Naive thymus-derived CD4-positive, alpha-beta T cell (primary cell): ENCODE measurements at places on chromosomes 12 and 14.

DNA sequence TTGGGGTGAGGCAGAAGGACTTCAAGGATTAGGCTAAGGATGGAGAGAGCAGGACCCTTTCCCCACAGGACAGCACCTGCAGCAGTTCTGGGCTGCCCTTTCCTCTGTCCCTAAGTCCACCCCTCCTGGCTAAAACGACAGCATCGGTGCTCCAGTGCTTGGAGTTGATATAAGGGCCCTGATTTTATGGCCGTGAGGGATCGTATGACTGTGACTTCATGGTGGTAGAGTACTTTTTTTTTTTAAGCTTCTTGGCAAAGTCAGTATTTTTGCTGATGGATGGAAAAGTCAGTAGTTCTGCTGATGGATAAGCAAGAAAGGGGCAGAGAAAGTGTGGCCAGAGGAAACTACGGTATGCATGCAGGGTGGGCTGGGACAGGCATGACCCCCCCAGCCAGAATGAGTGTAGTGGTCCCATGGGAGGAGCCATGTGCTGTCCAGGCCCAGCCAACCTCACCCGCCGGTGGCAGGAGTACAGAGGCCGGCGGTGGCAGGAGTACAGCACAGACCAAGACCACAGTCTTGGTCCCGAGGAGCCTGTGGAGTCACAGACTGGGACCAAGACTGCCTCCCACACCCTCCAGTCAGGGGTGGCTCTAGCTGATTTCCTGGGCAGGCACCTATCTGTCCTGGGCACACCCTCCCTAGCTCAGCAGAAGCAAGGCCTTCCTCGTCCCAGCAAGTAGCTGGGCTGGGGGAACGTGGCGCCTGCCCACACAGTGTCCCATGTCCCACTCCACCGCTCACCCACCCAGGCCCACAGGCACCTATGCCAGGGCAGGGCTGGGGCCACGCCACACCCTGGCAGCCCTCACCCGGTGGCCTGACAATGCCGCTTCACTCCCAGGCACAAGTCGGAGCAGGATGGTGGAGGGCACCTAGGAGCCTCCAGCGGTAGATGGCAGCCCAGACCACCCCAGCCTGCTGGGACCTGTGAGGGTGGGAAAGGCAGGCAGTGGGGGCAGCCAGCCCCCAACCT lies 46.3 kb downstream of the CCDC88C start:
- no peak for DNase-seq
- H3K4me3 ChIP-seq, result peak overlapping the region; percentile 34
- no peaks in the 10 kb centered on the region for H3K36me3 ChIP-seq
- peaks cover 99% of the 10 kb centered on the region for H3K4me1 ChIP-seq
- peak overlapping the region; percentile 80 for H3K27ac ChIP-seq

- H3K27ac ChIP-seq, result no peak overlapping the region
- H3K4me3 ChIP-seq, result no peak overlapping the region
- peaks cover 5% of the 10 kb centered on the region for H3K36me3 ChIP-seq
- peak; percentile 16 for DNase-seq
Measured at GRCh38 chr14:30610787-30611343, 11.3 kb upstream of the SCFD1 start.

GRCh38 chr12:116053479-116054200 lies 223.9 kb downstream of the MED13L start:
- no peaks in the 10 kb centered on the region for H3K4me1 ChIP-seq
- no peaks in the 10 kb centered on the region for H3K27me3 ChIP-seq
- no peak for DNase-seq
- no peaks in the 10 kb centered on the region for H3K36me3 ChIP-seq
- H3K27ac ChIP-seq, result no peak overlapping the region
- no peak overlapping the region for H3K4me3 ChIP-seq

DNA sequence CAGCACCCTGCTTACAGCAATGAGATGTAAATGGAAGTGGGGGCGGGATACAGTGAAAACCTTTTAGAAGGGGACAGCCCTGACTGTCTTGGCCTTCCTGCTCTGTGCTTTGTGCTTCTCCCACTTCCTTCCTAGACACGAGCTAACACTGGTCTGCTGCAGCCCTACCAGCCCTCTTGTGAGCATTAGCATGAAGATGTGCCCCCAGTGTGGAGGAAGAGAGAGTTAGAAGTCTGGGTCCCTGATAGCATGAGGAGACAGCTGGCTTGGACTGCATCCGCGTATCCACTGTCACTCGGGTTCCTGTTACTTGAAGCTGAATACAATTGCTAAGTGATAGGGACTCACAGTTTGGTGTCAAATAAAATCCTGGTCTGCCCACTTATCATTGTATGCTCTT lies 248.1 kb upstream of the SOX5 start:
- no peaks in the 10 kb centered on the region for H3K36me3 ChIP-seq
- no peak overlapping the region for H3K27ac ChIP-seq
- no peak for DNase-seq
- H3K27me3 ChIP-seq, result no peaks in the 10 kb centered on the region

DNA sequence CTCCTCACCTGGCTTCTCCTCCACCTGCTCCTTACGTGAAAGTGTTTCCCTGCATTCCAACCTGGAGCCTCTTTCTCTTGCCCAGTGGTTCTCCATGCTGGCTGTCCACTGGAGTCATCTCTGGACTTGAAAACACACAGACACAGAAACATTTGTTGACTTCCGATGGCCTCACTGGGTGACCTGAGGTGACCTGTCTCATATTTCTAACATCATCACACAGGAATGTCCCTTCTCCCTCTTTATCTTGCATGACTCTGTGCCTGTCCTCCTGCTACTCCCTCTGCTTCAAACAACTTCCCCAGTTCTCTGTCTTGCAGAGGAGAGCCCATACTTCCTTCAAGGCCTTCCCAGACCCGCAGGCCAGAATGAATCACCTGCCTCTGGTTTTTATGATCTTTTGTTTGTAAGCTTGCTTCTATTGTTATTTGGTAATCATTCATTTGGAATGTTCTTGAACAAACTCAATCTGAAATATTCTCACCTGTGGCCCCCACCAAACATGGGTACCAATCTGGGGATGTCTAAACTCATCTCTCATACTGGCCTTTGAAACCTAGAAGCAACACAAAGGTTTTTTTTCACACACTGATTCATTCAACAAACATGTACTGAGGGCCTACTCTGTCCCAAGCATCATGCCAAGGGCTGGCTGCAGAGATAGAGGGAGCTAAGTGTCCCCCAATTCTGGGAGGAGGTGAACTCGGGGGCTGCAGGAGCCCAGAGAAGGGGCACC lies 9.7 kb upstream of the RIN3 start:
- H3K4me1 ChIP-seq, result peaks cover 8% of the 10 kb centered on the region
- no peaks in the 10 kb centered on the region for H3K36me3 ChIP-seq
- H3K27me3 ChIP-seq, result no peaks in the 10 kb centered on the region
- H3K27ac ChIP-seq, result no peak overlapping the region
- H3K4me3 ChIP-seq, result no peak overlapping the region

GRCh38 chr12:122243965-122244364 lies 18.1 kb upstream of the DIABLO start:
- H3K4me1 ChIP-seq, result peaks cover 19% of the 10 kb centered on the region
- H3K4me3 ChIP-seq, result peak overlapping the region; percentile 50
- H3K27me3 ChIP-seq, result no peaks in the 10 kb centered on the region
- H3K27ac ChIP-seq, result peak overlapping the region; percentile 58

DNA sequence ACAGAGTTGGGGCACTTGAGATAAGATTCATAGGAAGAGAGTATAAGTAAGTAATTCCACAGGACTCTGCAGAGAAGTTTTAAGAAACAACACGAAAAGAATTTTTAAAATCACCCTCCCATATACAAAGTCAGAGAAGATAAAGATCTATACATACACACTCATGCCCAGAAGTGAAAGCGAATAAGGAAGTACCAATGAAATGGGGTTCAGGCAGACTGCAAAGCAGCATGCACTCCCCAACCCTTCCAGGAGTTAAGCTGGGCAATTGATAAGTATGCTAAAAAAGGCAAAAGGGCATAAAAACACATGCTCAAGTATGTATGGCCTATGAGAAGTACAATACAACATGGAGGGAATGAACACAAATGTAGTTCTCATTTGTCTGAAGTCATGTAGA lies 246.2 kb upstream of the GRIP1 start:
- H3K4me1 ChIP-seq, result no peaks in the 10 kb centered on the region
- H3K27ac ChIP-seq, result no peak overlapping the region
- H3K36me3 ChIP-seq, result no peaks in the 10 kb centered on the region
- H3K4me3 ChIP-seq, result no peak overlapping the region
- no peaks in the 10 kb centered on the region for H3K27me3 ChIP-seq

DNA sequence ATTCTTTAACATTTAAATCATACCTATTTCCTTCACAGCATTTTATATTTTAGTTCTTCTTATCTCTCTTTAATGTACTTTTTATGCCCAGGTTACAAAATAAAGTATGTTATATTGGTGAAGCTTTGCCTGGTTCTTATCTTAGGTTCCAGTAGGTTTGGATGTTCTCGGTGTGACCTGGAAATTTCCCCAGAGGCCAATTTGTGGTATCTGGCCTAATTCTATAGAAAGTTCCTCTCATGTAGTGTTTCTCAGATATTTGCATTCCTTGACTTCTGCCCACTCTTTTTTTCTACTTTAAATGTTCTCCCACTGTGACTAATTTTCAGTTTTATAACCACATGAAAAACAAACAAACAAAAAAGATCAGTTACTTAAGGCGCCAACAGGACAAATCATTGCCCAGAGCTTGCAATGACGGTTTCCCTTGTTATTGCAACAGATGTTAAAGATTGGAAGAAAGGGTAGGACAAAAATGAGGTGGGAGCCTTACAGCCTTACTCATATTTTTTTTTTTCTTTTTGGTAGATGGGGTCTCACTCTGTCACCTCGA lies 41.2 kb upstream of the PPM1H start:
- H3K4me3 ChIP-seq, result no peak overlapping the region
- H3K27me3 ChIP-seq, result no peaks in the 10 kb centered on the region

- DNase-seq, result no peak
- no peak overlapping the region for H3K27ac ChIP-seq
Measured at GRCh38 chr14:53874704-53875103, 81.9 kb downstream of the BMP4 start.

GRCh38 chr12:81798294-81798693 lies 39.1 kb upstream of the PPFIA2 start:
- DNase-seq, result no peak
- no peaks in the 10 kb centered on the region for H3K4me1 ChIP-seq
- no peak overlapping the region for H3K27ac ChIP-seq
- no peaks in the 10 kb centered on the region for H3K27me3 ChIP-seq
- no peak overlapping the region for H3K4me3 ChIP-seq
- no peaks in the 10 kb centered on the region for H3K36me3 ChIP-seq
